ENCODE measurements at places on chromosomes 7 and 10.
A peak's percentile ranks its signal among the peaks of the same experiment; 100 is the strongest.

DNA sequence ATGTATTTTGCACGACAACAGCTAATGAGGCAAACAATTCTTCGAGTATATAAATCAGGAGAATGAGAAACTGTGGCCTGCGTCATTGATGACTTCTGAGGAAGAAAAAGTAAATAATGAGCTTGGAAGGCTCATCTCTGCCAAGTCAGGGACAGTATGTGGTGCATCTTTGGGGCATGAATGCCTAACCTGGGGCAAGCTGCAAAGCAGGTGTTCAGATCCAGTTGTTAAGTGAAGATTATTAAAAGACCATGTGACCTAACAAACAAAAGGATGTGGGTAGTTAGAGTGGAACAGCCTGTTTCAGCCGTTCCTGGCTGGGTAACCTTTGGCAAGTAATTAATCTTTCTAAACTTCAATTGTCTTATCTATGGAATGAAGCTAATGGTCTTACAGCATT is 93.0 kb downstream of the LYZL2 start:
- no peak for DNase-seq

DNA sequence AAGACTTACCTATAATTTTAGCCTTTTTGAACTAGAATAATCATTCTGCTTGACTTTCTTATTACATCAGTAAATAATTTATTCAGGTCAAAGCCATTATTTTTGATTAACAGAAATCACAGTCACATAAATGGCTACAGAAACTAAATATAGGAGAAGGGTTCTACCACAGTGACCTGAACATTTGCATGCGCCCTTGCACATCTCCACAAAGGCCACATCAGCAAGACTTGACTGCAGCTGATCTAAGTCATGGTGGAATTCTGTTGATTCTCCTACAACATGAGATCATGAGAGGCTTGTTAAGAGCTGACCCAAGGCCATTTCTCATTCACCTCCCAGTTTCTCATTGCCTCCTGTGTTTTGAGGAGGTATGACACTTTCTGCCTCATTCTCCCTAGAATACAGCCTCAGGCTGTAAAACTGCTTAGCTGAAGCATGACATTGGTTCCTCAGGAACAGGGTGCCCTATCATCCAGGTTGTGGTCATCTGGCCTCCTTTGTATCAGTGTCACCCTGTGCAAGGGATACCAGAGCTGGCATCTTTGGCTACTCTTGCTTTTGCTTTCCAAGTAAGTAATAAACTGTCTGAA is 6.7 kb upstream of the IMMP2L start:
- no peak for DNase-seq

GRCh38 chr7:138889582-138890498 is 91.3 kb downstream of the KIAA1549 start:
- peak; percentile 65 for DNase-seq

DNA sequence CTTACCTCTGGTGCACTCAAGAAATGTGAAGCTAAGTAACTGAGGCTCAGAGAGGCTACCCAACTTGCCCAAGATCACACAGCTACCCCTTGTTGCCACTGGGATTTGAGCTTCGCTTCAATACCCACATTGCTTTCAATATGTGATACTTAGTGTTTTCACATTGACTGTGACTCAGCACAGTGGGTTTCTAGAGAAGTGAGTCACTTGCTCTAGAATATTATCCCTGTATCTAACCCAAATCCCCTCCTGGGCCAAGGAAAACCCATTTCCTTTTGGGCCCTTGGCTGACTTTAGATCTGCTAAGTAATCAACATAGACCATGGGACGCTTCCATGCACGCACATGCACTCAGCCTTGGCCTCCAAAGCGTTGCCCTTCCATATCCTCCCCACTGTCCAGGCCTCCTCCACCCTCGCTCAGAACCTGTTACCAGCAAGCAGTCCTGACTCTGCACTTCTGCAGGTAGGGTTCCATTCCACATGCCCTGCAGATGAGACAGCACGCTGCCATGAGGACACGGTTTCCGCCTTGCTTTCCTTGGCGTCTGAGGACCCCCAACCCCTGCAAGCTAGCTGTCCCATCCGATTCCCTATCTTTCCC is 87.7 kb upstream of the CHST15 start:
- DNase-seq = no peak

DNA sequence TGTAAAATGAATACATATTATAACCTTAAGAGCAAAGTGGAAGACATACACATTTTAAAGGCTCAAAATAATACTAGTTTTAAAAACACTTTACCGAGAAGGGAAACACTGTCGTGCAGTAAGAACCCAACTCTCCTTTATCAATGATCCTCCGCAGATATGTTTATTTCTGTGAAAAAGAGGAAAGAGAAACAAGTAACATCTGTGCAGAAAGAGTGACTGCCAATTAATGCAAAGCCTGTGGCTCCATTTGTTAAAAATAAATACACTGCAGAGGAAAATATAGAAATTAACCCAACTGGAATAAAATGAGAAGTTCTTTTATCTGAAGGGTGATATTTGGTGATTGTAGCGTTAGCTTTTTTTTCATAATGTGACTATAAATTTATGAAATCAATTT is 62.7 kb downstream of the HGF start:
- no peak for DNase-seq

DNA sequence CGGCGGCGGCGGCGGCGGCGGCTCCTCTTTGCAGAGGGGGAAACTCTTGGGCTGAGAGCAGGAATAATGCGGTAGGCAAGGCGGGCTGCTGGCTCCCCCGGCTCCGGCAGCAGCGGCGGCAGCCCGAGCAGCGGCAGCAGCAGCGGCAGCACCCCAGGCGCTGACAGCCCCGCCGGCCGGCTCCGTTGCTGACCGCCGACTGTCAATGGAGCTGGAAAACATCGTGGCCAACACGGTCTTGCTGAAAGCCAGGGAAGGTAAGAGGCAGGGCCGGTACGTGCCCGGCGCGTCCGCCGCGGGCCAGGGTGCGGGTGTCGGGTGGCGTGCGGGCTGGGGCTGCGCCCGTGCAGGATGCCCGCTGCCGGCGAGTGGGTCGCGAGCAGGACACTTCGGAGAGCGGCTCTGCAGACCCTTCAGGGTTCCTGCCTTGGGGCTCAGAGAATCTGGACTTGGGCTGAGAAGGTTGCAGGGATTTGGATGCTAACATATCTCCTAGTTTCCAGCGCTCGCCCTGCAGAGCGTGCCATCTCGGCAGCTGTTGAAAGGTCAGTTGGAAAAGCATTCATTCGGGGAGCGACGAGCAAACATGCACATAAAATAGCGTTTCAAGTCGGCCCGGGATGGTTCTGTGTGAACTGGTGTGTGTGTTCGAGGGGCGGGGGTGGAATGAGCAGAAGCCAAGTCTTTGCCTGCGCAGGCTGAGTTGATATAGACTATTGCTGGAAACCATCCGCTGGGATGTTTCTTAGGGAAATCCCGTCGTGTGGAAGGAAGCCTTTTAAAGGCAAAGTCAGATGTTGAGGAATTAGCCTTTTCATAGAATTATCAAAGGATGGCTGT is 562 bp downstream of the GRK5 start:
- no peak for DNase-seq

GRCh38 chr7:76346778-76347177 is 12.0 kb downstream of the YWHAG start:
- DNase-seq = no peak

GRCh38 chr7:156765901-156766656 is 125.5 kb downstream of the RNF32 start:
- DNase-seq = no peak

DNA sequence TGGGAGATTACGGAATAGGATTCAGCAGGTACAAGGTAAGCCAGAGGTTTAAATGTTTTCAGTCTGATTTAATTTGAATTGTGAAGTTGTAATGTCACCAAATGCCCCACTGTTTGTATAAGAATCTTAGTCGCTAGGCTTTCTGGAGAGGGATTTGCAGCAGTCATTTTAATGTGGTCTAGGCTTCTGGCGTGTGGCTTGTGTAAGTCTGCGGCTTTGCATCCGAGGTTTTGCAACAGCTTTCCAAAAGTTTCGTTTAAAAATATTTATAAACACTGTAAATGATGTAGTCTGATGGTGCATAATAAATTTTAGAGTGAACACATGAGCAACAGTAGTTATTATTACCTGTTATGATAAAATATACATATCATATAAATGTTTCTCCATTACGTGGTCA is 26.1 kb upstream of the BHLHA15 start:
- peak; percentile 82 for DNase-seq

GRCh38 chr7:101236292-101236835 is 1.2 kb downstream of the CLDN15 start:
- DNase-seq = no peak

- no peak for DNase-seq
Measured at GRCh38 chr10:27601503-27601902, 97.4 kb downstream of the RAB18 start.

GRCh38 chr7:111743244-111743847 is 181.1 kb upstream of the IMMP2L start:
- DNase-seq = no peak

- no peak for DNase-seq
Measured at GRCh38 chr7:100894860-100895700, 608 bp downstream of the ACHE start.

- no peak for DNase-seq
Measured at GRCh38 chr10:73807471-73807870, 3.9 kb downstream of the NDST2 start.

DNA sequence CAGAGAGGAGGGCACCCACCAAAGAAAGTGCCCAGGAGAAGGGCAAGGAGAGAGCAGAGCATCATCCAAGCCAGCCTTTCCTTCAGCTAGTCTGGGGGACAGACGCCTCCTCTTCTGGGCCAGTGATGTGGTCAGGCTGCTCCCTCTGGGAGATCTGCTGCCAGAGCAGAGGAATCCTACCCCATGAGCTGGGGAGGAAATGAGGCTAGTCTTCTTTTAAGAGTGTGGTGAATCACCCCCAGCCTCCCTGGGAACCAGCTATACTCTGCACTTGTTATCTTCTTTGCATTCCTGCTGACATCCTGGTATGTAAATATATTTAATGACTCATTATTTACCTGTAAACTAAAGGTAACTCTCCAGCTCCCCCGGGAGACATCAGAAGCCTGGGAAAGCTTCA is 41.6 kb upstream of the EPHB6 start:
- DNase-seq = no peak

- DNase-seq = no peak
Measured at GRCh38 chr10:42935466-42935865, 141.4 kb upstream of the RET start.

DNA sequence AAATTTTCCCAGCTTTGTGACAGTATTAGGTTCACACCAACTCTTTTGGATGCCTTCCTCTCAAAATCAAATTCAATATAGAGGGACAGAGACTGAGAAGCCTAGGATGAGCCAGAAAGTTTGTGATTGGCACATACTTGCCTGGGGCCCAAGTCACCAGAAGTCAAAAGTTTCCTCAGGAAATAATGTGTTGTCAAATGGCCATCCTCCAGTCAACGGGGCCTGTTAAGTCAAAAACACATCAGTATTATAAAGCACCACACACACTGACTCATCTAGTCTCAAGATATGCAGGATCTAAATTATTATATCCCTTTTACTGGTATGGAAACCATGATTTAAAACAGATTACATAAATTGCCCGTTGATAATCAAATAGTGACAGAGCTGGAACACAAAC is 158.1 kb downstream of the AHR start:
- no peak for DNase-seq

DNA sequence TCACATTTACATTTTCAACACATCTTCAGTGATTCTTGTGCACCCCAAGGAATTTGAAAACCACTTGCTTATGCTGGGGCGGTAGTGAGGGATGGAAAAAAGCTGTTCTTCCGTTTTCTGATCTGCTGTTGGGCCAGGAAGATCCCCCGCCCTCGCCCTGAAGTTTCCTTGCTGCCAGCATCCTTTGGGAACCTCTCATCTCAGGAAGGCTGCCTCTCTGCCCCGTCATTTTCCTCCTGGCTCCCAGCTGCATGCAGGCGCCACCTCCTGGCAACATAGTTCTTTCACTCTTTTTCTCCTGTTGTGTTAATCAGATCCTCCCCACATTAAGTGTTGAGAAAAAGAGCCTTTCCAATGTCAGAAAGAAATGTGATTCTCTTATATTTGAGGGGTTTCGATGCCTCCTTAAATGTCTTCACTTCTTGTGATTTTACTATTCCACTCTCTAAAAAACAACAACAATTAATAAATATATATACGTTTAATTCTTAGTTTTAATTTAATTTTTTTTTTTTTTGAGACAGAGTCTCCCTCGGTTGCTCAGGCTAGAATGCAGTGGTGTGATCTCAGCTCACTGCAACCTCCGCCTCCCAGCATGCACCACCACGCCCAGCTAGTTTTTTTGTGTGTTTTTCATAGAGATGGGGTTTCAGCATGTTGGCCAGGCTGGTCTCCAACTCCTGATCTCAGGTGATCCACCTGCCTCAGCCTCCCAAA is 122.9 kb downstream of the RALA start:
- DNase-seq = peak; percentile 47

DNA sequence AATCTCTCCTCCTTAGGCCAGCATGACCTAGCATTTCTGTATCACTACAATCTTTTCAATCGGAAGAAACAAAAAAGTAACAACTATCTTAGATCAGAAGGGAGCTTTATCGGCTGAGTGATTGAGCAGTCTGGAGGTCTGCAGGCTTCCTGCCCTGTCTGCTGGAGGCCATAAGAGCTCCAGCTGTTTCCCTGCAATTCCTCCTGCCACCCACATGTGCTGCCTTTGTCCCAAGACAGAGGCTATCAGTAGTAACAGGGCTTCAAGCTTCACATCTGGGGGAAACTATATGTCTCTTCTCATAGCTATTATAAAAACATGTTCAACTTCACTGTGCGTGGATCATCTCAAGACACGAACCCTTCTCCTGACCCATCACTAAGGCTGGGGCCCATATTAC is 70.1 kb upstream of the VWC2 start:
- DNase-seq = no peak

- DNase-seq = peak; percentile 90
Measured at GRCh38 chr10:64648915-64649314, 1127.7 kb downstream of the REEP3 start.

DNA sequence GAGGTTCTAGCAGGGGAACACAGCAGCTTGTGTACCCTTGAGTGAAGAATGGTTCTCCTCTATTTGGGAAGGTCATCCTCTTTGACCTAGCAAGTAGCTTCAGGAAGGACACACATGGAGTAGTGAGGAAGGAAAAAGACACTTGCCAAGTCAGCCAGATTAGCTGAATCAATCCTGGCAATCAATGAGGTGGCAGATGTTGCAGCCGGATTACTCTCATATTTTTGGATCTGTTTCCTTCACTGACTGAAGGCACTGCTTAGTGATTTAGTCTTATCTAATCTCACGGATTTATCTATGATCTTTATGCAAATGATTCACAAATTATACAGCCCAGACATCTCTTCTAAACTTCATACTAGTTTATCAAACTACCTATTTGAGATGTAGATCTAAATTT is 218.8 kb downstream of the GPR158 start:
- DNase-seq = no peak

GRCh38 chr7:80950550-80950967 is 31.7 kb upstream of the SEMA3C start:
- DNase-seq = peak; percentile 15

- no peak for DNase-seq
Measured at GRCh38 chr7:101233907-101234547, 3.6 kb downstream of the CLDN15 start.

DNA sequence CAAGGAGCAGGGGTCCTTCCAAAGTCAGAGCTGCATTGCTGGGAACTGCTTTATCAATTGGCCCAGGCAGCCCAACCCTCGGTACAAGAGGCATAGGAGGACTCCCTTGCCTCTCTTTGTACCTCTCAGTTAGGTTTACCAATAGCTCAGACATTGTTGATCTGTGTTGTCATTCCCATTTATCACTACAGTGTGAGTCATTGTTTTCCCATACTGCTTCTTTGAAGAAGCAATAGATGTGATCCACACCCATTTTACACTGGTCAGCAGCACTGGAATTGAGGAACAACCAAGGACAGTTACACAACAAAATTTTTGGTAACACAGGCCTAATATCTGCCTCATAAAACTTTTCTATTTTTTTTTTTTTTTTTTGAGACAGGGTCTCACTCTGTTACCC is 307.2 kb downstream of the SNX13 start:
- DNase-seq = peak; percentile 22
